ENCODE measurements at places on chromosomes 4 and X.

GRCh38 chrX:119706616-119707015 is 13.6 kb upstream of the SEPTIN6 start:
- DNase-seq: no peak

DNA sequence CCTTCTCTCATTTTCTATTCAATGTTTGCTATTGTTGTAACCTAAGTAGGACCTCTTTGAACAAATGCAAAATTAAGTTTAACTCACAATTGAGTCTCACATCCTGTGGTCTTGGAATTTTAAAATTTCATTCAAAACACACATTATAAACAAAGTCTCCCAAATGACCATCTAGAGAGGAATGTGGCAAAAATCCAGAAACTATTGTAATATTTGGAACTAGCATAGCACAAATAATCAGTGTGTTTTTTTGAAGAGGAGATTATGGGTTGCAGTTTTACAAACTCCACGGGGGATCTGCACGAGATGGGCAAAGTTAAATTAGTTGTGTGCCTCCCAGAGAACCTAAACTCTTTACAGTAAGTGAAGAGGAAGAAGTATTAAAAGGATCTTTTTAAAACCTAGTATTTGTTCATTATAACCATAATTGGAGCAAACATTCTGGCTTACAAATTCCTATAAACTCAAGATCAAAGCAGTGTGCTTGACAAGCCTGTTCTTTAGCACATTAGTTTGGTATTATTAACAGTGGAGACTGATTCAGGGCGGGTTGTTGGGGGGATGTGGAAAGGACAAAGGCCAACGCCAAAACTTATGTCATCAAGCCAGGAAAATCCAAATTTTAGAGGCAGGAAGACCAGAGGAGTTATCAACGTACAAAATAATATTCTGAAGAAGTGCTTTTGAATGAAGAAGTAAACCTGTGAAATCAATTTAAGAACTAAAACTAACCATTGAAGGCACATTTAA is 22.4 kb upstream of the RBPJ start:
- no peak for DNase-seq

DNA sequence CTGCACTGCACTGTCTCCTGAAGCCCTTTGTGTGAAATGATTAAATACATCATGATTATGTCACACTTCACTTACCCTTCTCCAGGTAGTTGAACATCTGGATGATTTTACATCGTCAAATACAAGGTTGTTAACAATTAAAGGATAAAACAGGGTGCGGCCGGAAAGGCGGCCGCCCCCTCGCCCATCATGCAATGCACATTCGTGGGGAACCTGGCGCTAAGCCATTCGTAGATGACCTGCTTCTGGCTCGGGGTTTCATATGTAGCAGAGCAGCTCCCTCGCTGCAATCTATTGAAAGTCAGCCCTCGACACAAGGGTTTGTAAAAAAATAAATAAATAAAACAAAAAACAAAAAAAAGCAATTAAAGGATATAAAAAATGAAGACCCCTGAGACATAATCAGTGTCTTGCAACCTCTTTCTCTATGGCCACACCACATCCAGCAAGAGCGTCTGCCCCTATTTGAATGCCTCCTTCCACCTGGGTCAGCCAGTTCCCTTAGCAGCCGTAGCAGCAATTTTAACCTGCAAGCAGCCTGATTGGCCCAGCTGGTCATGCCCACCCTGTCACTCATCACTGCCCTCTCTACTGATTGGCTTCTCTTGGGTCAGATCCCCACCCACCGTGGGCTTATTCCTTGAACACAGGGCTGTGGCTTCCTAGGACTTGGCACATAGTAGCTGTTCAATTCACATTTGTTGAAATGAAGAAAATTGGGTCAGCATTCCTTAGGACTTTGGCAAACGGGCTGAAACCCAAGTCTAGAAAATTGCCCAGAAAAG is 147.8 kb upstream of the PSAPL1 start:
- DNase-seq: no peak

DNA sequence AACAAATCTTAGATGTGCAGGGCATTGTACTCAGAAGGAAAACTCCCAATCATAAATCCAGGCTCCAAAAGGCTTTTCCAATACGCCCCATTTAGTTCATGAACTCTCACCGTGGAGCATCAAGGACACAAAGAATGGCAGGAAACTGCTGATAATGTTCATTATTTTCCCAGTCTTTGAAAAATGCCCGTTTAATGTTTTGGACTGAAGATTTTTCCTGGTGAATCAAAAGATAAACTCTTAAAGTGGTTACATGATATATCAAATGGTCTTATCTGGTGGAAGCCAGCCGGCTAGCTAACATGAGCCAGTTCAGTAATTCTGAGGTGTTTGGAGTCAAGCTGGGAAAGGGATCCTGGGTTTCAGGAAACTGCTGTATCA is 62.1 kb upstream of the AP1S2 start:
- no peak for DNase-seq
